GOT3 (cell line): ENCODE measurements at places on chromosomes 7 and 10.

GRCh38 chr10:11853468-11853867 lies 30.3 kb downstream of the PROSER2 start:
- DNase-seq = no peak

DNA sequence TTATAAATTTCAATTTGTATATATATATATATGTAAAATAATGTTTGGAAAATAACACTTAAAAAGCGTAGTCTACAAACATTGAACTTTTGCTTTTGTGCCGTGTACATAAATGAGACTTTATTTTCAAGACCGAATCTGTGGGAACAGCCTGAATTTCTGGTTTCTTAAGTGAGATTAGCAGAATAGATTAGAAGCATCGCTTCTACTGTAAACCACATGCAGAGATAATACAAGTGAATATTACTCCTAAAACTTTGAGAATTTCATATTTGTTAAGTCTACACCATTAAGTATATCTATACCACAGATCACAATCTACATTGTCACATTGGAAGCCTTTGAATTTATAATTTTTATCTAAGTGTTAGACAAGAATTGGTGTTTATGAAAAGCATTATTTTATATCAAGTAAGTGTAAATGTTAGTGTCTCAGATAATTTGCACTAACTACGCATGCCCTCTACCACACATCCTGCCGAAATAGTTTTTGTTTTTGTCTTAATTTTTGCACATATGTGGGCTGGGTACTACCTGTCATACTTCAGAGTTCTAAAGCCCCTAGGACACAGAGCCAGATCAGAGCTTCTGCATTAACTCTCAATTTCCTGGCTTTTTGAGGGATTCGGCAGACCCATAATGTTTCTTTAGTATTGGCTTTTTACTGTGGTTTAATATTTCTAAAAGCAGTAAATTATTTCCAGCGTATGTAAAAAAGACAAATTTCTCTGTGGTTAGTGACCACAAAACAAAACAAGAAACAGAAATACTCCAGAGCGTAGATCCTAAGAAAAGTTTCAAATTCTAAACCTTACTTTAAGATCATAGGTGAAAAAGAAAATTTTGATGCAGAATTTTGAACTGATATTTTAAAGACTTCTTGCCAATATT lies 20.0 kb downstream of the TWIST1 start:
- DNase-seq = no peak

GRCh38 chr7:106175507-106175906 lies 63.4 kb upstream of the SYPL1 start:
- DNase-seq = no peak

DNA sequence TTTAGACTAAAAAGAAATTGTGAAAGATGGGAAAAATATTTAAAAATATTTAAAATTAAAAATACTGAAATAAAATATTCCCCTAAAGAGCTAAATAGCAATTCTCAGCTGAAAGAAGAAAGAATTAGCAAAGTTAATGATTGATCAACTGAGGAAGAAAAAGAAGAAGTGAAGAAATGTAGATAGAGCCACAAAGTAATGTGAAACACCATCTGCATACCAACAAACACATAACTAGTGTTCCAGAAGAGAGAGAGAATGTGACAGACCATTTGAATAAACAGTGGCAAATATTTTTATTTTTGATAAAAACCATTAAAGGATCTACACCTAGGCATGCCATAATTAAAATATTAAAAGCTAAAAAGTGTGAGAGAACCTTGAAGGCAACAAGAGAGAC lies 784.5 kb upstream of the ZWINT start:
- no peak for DNase-seq

DNA sequence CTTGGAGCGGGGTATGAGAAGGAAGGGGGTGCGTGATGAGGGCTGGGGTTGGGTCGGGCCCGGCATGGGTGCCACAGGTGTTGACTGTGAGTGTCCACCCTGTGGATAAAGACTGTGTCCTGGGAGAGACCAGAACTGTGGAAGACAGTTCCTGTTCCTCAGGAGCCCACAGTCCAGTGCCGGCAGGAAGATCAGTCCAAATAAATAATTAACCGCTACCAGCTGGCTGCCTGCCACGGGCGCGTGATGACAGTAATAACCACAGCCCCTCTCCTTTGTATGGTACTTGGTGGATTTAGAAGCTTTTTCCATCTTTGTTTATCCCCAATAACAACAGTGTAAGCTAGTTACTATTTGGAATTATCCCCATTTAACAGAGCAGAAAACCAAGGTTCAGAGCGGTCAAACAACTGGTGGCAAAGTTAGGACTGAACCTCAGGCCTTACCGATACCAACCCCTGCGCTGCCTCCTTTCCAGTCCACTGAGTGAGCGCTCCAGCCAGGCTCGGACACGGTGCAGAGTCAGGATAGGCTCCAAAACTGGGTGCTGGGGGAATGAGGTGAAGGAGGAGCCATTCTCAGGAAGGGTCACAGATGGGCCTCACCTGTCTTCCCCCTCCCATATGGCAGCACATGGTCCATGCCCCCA lies 5.1 kb downstream of the ZMIZ1 start:
- DNase-seq = no peak

DNA sequence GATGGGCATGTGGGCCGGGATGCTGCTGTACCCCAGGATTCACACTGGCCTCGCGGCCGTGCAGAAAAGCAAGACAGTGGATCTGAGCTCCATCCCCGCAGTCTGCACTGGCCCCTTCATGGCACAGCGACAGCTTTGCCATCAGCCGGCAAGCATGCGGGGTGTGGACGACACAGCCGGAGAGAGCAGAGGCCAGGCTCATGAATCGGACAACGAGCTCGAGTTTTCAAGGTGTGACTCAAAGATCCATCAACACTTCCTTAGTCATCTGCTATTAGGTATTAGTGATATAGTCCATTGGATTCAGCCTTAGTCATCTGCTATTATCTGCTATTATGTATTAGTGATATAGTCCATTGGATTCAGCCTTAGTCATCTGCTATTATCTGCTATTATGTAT lies 254.7 kb downstream of the KLF6 start:
- no peak for DNase-seq

GRCh38 chr10:59807629-59808620 lies 54.7 kb upstream of the MRLN start:
- DNase-seq = no peak

- no peak for DNase-seq
Observed at GRCh38 chr10:86798611-86799010, 42.2 kb downstream of the BMPR1A start.

GRCh38 chr10:113069595-113069994 lies 119.5 kb downstream of the TCF7L2 start:
- no peak for DNase-seq

- no peak for DNase-seq
Observed at GRCh38 chr7:71465741-71466189, 333.8 kb downstream of the GALNT17 start.

- no peak for DNase-seq
Observed at GRCh38 chr10:86292462-86293395, 73.9 kb downstream of the GRID1 start.

DNA sequence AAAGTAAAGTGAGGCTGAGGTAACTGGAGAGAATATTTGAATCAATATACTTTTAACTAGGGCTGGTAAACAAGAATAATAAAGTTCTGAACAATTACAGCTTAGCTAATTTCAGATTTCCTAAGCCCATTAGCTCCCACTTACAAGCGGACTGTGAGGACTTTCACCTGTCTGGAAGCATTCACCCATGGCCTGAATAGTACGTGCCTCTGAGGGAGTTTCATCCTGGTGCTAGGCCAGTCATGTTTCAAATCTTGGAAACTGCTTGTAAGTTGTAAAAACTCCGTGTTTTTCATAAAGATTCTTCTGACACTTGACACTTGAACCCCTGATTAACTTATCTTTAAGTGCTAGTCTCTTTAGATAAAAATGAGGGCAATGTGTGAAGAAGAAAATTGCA lies 975.2 kb upstream of the GHITM start:
- no peak for DNase-seq

- DNase-seq = no peak
Observed at GRCh38 chr10:67819768-67820204, 18.2 kb downstream of the DNAJC12 start.

- DNase-seq = no peak
Observed at GRCh38 chr10:8158193-8159071, 103.9 kb downstream of the GATA3 start.

DNA sequence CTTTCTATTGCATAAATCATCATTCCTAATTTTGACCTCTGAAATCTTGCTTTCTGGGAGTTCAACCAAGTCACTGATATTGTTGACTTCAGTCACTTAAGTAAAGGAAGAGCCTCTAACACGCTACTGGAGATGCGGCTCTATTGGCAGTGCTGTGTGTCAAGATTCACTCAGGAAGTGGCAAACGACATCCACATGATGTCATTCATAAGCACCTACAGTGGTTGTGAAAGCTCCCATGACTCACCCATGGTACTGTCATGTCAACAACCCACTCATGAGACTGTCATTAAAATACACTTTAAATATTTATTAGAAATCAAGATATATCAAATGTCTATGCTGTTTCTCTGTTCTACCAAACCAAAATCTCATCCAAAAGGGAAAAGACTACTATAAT lies 52.5 kb upstream of the LHFPL3 start:
- DNase-seq = no peak

GRCh38 chr10:117969592-117969991 lies 77.1 kb downstream of the RAB11FIP2 start:
- DNase-seq = no peak

DNA sequence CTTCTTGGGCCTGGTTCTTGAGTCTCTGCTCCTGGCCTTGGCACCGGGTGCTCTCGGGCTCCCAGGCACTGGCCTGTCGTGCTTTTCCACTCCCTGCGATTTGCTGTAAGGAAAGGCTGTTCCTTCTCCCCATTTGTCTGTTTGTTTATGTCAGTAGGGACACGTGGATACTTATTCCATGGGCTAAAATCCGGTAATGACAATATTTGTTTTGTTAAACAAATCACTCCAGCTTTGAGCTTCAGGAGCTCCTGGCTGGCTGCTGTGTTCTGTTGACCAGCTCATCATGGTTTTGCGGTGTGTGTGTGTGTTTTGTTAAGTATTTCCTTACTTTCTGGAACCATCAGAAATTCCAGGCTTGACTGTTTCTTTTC lies 17.5 kb upstream of the JAKMIP3 start:
- DNase-seq = no peak

DNA sequence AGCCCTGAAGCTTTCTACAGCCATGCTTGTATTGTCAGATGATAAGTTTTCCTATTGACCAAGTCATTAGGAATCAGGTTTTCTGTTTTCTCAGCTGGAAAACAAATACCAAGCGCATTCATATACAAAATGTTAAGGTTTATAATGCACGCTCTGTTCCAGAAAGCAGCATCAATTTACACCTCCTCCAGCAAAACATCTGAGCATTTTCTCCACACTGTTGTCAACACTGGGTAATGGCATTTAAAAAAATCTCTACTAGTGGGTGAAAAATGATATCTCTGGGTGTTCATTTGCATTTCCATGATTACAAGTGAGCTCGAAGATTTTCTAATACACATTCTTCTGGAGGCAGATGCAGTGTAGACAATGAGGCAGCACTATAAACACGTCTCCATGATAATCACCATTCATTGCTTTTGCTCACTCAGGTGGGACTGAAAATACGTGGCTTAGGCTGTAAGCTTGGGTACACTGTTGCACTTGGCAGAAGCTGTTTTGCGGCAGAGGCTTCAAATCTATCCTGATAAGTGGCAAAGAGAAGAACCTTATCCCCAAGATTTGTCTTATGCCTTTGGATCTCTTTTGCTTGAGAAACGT lies 114.8 kb upstream of the PLPP4 start:
- DNase-seq = no peak

GRCh38 chr10:121368347-121369025 lies 229.8 kb downstream of the FGFR2 start:
- no peak for DNase-seq

DNA sequence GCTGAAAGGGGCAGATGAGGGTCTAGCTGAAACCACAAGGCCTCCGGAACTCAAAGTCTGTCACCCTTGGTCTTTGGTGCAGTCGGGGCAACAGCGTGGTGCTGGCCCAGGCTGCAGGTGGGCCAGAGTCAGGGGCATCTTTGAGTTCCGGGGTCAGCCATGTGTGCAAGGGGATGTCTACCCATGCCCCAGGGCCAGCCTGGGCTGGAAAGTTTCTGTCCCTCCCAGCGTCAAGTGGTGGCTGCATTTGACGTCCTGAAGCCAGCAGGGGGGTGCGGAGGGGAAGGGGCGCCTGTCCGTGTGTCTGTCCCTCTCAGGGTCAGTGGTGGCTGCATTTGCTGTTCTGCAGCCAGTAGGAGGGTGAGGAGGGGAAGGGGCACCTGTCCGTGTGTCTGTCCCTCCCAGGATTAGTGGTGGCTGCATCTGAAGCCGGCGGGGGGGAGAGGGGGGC lies 638 bp downstream of the BRAT1 start:
- DNase-seq = no peak

DNA sequence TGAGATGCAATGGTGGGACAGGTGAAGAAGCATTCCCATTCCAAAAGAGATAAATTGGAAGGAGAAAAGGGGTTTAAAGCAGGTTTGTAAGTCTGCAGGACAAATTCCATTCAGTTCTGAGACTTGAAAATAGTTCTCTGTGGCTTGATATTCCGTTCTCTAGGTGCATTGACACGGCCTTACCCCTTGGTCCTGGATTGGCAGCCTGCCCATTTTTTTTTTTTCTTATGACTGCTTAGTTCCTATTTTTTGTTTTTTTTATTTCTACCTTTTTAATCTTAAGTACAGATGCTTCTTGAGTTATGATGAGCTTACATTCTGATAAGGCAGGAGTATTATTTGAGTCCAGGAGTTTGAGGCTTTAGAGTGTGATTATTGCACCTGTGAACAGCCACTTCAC lies 70.6 kb downstream of the MLLT10 start:
- no peak for DNase-seq

DNA sequence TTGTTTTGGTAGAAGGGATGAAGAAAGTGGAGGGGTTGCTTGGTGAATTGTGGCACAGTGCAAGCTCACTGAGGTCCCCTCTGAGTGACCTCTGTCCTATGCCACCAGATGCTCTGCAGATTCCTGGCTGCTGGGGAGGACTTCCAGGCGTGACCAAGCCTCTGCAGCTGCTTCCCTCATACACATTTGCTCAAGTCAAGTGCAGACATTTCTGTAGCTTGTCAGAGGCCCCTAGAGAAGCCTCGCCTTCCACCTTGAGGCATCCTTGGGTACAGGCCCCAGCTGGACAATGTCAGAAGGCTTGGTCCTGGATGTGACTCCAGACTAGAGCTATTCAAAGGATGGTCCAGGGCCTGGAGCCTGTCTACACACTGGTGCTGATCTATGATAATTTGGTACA lies 464.2 kb downstream of the PLXNA4 start:
- DNase-seq = no peak

- DNase-seq = no peak
Observed at GRCh38 chr7:15720849-15721471, 34.5 kb upstream of the MEOX2 start.
